ENCODE measurements at places on chromosomes 6 and 20.
A peak's percentile ranks its signal among the peaks of the same experiment; 100 is the strongest.

DNA sequence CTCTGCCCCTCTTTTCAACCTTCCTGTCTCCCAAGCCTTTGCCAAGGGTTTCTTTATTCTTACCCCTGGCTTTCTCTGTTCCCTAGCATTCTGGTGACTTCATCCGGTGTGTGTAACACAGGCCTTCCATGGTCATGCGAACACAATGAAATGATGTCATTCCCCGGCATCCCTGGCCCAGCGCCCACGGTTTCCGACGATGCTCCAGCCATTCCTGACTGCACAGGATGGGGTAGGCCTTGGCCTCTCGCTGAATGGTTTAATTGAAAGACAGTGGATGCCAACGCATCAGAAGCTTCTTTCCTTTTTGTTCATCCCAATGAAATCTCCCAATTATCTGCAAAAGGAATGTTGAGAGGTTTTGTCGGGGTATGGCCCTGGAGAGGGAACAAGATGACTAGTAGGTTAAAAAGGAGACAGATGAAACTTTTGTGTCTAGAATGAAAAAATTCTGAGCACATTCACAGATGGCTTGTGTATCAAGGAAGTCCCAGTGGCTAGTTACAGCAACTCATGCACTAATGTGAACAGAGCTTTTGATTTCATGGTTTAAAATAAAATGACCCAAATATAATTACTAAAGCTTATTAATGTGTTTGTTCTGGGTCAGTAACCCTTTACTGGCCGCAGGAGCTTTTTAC is 655.0 kb downstream of the QKI start:
- DNase-seq = no peak

- no peak for DNase-seq
Observed at GRCh38 chr6:35782424-35782823, 1.6 kb downstream of the CLPSL1 start.

DNA sequence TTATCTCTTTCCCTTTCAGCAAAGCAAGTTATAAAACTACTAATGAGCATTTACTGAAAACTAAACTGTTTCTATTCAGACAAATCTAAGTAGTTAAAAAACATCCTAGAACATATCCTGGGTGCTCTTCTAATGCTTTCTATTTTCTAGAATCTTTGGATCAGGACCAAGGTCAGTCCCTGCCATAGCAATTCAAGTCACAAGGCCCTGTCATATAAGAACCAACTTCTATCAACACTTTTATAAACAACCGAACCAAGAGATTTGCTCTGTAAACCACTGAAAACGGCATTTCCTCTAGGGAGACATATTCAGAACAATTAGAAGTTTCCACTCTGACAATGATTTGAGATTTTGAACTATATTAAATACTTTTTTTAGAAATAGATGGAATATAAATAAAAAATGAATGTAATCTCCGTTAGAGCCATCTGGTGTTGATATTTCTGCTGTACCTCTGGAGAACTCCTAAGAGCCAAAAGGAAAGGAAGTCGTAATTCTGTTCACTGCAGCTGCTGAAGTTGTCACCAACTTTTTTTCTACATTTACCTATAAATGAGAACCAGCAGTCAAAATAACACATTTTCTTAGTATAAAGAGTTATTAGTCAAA is 51.4 kb upstream of the LGSN start:
- DNase-seq = no peak

DNA sequence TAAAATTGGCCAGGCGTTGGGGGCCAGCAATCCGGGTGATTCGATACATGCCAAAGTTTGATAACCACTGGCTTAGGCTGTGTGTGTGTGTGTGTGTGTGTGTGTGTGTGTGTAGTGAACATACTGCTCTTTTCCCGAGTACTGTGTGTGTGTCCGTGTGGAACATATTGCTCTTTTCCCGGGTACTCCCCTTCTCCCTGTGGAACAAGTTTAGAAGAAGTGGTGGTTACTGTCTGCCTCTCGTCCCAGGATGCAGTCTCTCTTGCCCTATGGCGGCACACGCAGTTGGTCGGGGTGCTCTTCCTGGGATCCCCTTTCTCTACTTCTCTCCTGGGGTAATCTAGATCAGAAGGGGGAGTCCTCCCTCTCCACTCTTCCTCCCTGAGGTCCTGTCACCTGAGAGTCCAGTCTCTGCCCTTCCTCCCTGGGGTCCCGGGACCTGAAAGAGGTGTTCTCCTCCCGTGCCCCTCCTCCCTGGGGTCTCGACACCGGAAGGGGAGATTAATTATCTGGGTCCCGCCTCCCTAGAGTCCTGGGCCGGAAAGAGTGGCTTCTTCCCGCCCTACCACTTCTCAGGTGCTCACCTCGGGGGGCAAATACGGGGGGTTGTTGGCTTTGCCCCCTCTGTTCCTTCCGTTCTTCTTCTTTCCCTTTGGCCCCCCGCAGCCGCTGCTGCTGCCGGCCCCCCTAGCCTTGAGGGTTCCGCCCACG is 516 bp downstream of the GTPBP2 start:
- DNase-seq = peak; percentile 38

GRCh38 chr6:94323853-94324252 is 904.5 kb upstream of the EPHA7 start:
- DNase-seq = peak; percentile 24

DNA sequence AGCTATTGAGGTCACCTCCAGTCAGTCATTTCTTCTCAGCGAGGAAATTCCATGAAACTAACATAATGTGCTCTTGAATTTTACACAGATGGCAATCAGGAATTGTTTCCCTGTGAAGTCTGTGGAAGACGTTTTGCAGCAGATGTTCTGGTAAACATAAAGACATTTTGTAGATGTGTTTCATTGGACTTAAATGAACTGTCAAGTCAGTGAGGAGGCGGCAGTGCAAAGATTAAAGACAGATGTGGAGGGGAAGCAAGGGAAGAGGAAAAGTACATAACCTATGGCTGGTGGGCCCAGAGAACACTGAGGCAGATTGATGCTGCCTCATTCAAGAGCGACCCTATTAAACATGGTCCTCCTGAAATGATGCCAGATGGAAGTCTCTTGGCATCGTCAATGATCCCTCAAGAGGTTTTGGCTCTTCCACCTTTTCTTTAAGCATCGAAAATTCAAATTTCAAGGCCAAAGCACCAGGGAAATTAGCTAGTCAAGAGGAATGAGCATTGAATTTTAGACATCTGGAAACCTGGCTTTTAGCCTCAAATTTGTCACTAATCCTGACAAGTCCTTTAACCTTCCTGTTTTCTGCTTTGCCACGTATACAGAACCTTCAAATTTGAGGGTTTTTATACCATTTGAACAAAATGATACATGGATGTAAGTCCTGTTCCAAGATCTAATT is 20.1 kb downstream of the ZC2HC1B start:
- no peak for DNase-seq
